ENCODE measurements at places on chromosomes 2 and 18.

GRCh38 chr18:58567453-58568196 is 61.3 kb downstream of the ALPK2 start:
- no peak overlapping the region for H3K27ac ChIP-seq
- H3K36me3 ChIP-seq, result no peaks in the 10 kb centered on the region
- H3K27me3 ChIP-seq, result no peaks in the 10 kb centered on the region
- H3K4me3 ChIP-seq, result no peak overlapping the region
- no peaks in the 10 kb centered on the region for H3K4me1 ChIP-seq

- H3K36me3 ChIP-seq, result no peaks in the 10 kb centered on the region
- H3K4me1 ChIP-seq, result peaks cover 8% of the 10 kb centered on the region
- H3K27ac ChIP-seq, result no peak overlapping the region
- H3K4me3 ChIP-seq, result no peak overlapping the region
Measured at GRCh38 chr18:13231151-13231550, 12.6 kb downstream of the LDLRAD4 start.

DNA sequence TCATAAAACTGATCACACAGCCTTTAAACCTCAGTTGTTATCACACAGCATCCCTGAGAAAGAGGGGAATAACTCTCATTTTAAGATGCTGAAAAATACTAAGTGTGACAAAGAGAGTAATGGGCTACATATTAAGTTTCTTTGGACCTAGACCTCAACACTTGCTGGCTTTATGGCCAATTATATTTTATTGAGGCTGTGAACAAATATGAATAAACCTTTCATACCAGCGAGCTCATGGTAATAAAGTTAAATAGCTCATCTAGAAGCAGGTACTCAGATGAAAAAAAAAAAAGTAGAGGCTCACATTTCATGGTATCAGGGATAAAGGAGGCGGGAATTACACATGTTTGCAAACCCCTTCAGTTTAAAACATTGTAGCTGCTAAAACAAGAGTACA is 75.7 kb downstream of the DOCK10 start:
- DNase-seq, result no peak
- no peaks in the 10 kb centered on the region for H3K27me3 ChIP-seq
- no peaks in the 10 kb centered on the region for H3K36me3 ChIP-seq
- H3K4me3 ChIP-seq, result no peak overlapping the region
- no peak overlapping the region for H3K27ac ChIP-seq
- H3K4me1 ChIP-seq, result peaks cover 3% of the 10 kb centered on the region

DNA sequence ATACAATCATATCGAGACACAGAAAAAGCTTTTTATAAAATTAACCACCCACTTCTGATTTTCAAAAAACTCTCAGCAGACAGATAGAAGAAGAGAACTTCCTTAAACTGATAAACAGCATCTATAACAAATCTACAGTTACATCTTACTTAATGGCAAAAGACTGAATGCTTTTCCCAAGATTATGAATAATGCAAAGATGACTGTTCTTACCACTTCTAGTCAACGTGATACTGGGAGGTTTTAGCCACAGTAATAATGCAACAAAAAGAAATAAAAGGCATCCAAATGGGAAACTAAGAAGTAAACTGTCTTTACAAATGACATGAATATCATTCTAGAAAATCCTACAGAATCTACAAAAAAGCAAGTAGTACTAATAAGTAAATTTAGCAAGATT is 58.0 kb upstream of the TMEM247 start:
- H3K4me1 ChIP-seq, result no peaks in the 10 kb centered on the region
- H3K27ac ChIP-seq, result no peak overlapping the region
- DNase-seq, result no peak

GRCh38 chr2:60857056-60857455 is 24.3 kb upstream of the REL start:
- no peak overlapping the region for H3K4me3 ChIP-seq
- H3K36me3 ChIP-seq, result no peaks in the 10 kb centered on the region
- no peak overlapping the region for H3K27ac ChIP-seq
- peaks cover 7% of the 10 kb centered on the region for H3K27me3 ChIP-seq
- DNase-seq, result no peak

DNA sequence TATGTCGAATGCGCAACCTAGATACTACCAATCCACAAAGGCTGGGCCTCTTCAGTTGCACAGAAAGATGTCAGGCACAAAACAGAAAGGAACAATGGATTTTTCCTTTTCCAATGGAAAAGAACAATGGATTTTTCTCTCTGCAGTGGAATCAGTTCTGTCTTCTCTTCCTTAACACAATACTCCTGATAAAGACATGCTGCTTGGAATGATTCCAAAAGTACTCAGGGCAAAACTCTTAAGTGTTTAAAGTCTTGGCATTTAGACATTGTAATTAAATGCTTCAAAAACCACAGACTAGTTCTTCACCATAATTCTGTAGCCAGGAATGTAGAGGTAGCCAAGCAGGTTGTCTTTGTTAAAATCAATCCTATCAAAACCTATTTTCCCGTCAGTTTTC is 46.7 kb upstream of the FLACC1 start:
- DNase-seq, result no peak
- no peak overlapping the region for H3K4me3 ChIP-seq
- H3K27me3 ChIP-seq, result no peaks in the 10 kb centered on the region
- H3K27ac ChIP-seq, result no peak overlapping the region
- H3K36me3 ChIP-seq, result no peaks in the 10 kb centered on the region

- no peak for DNase-seq
- no peaks in the 10 kb centered on the region for H3K27me3 ChIP-seq
- no peak overlapping the region for H3K4me3 ChIP-seq
- H3K27ac ChIP-seq, result peak overlapping the region; percentile 60
- H3K36me3 ChIP-seq, result peaks cover 76% of the 10 kb centered on the region
- H3K4me1 ChIP-seq, result peaks cover 51% of the 10 kb centered on the region
Measured at GRCh38 chr2:231454361-231454791, 9.9 kb downstream of the NCL start.

GRCh38 chr18:79905389-79905911 is 46.0 kb downstream of the SLC66A2 start:
- no peak overlapping the region for H3K4me3 ChIP-seq
- no peaks in the 10 kb centered on the region for H3K4me1 ChIP-seq
- H3K27ac ChIP-seq, result peak overlapping the region; percentile 7
- H3K36me3 ChIP-seq, result peaks cover 10% of the 10 kb centered on the region

- DNase-seq, result no peak
- no peaks in the 10 kb centered on the region for H3K27me3 ChIP-seq
- no peaks in the 10 kb centered on the region for H3K4me1 ChIP-seq
Measured at GRCh38 chr18:52394602-52395001, 54.6 kb downstream of the DCC start.

DNA sequence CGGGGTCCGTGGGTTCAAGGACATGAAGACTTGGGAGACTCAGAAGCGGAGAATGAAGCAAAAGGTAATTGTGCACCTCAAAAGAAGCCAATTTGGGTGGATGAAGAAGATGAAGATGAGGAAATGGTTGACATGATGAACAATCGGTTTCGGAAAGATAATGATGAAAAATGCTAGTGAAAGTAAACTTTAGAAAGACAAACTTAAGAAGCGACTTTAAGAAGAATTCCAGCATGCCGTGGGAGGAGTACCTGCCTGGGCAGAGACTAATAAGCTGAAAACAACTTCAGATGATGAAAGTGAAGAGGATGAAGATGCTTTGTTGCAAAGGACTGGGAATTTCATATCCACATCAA is 43.5 kb downstream of the PSTPIP2 start:
- H3K27ac ChIP-seq, result no peak overlapping the region
- peaks cover 67% of the 10 kb centered on the region for H3K27me3 ChIP-seq
- peaks cover 6% of the 10 kb centered on the region for H3K4me1 ChIP-seq
- H3K36me3 ChIP-seq, result peaks cover 5% of the 10 kb centered on the region

DNA sequence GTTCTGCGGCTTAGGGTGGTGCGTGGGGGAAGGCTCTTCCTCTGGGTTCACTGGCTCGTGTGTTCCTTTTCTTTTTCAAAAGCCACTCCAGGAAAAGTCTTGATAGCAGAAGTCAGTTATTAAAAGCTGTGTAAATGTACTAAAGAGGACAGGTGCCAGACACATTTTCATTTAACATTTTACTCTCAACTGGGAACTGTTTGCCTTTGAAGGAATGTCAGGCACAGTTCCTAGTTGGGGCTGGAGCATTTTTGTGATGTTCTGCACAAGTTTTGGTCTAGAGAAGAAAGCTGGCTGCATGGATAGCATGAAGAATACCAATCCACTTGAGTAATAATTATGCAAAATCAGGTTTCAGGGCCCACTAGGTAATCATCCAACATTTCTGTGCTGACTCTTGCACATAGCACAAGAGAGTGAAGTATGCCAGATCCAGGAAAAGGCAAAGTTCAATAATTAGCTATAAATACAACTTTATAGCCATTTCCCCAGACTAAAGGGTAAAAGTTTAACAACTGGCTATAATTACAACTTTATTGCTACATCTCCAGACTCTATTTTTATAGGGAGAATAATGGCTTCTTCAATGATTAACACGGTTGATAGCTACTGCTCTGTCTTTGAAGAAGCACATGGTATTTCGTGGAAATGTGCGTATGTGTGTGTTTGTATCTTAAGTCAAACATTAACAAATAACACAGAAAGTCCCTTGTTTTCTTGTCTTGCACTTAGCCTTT is 16.2 kb downstream of the SCYGR8 start:
- H3K4me3 ChIP-seq, result no peak overlapping the region
- H3K36me3 ChIP-seq, result no peaks in the 10 kb centered on the region
- no peaks in the 10 kb centered on the region for H3K27me3 ChIP-seq
- H3K4me1 ChIP-seq, result peaks cover 28% of the 10 kb centered on the region
- DNase-seq, result no peak

GRCh38 chr2:120558847-120559246 is 176.8 kb upstream of the GLI2 start:
- DNase-seq, result no peak
- no peak overlapping the region for H3K4me3 ChIP-seq
- H3K27ac ChIP-seq, result no peak overlapping the region
- peaks cover 24% of the 10 kb centered on the region for H3K27me3 ChIP-seq
